ENCODE measurements at places on chromosomes 3 and 15.

DNA sequence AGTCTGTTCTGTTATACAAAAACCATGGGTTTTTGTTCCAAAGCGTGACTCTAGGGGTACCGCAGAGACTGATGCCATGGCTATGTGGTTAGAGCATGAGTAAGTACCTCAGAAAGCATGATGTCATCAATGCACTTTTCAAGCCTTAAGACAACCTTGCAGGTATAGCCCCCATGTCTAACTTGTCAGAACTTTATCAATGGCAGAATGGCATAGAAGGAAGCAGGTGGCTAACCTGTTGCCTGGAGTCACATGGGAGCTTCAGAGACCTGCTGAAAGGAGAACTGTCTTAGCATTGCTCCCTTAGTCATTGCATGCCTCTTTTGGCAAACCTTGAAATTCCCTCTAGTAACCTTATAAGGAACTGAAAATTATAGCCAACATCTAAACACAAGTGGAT lies 52.5 kb downstream of the EOMES start:
- no peak for DNase-seq

- DNase-seq = no peak
These were observed 34.5 kb downstream of the ZBTB11 start for GRCh38 chr3:101642441-101642840.

GRCh38 chr3:123909785-123910184 lies 25.7 kb upstream of the MYLK start:
- no peak for DNase-seq

GRCh38 chr3:191314109-191314728 lies 15.0 kb upstream of the CCDC50 start:
- DNase-seq = no peak

DNA sequence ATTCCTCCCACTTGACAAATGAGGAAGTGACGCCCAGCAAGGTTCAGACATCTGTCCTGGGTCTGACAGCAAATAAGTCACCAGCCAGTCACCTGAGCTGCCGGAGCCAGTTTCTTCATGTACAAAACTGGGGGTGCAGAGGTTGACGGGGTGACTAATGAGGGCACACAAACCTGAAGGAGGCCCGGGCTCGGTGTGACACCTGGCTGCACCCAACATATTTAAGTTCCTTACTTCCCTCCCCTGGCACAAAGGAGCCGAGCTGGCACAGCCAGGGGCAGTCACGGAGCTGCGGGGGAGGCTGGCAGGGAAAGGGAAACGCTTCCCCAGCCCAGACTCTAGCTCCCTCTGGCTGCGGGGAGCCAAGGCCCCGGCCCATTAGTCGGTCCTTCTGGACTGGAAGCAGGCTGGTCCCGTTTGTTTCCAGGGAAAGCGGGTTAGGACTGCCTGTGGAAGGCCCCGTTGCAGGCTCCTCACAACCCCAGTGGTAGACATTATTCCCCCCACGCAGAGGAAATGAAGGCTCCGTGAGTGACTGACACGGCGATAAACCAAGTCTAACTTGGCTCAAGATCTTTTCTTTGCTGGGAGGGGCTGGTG lies 2.3 kb downstream of the FBXL22 start:
- peak; percentile 59 for DNase-seq

- no peak for DNase-seq
These were observed 233.9 kb upstream of the GOLGA6L4 start for GRCh38 chr15:84001655-84002054.

GRCh38 chr3:170500995-170501394 lies 82.3 kb downstream of the CLDN11 start:
- DNase-seq = no peak

DNA sequence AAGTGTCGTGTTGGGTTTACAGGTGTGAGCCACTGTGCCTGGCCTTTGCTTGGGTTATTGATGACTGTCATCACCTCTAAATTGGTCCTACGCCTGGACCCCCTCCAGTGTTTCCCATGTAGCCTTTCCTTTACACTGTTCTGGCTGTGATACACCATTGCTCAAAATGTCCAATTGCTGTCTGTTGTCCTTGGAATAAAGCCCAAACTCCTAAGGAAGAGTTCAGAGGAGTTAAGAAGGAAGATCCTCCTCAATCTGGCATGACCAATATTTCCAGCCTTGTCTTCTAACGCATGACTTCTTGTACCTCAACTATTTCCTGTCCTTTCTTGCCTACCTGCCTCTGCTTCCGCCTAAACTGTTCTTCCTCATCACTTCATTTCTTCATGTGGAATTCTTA lies 113.1 kb downstream of the POLR2M start:
- DNase-seq = no peak
